ENCODE measurements at places on chromosomes 4 and X. TPM values are rescaled to one million over a fixed set of nuclear protein-coding genes. Genes with fewer than 3 reads are reported as not detected.
A peak's percentile ranks its signal among the peaks of the same experiment; 100 is the strongest.

- peak; percentile 75 for ATAC-seq
These were observed 63.8 kb upstream of the STS start for GRCh38 chrX:7083468-7084396.

- no peak for ATAC-seq
These were observed 447.1 kb downstream of the AFF2 start for GRCh38 chrX:148947399-148947975.

DNA sequence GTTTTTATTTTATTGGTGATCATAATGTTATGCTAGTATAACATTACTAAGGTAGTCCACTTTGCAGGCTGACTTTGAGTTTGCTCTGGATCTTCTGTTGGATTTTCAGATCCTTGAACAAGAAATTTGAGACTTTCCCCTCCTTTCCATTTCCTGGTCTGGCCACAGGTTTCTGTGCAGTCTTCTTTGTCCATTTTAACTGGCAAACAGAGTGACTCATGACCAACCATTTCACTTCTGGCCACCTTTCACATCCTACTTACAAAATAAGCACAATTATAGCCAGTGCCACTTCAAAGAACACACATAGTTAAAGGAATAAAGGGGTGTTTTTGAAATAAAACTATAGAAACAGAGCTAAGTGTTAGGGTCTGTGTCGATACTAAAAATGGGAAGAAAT lies 8.4 kb downstream of the ANK2 start:
- no peak for ATAC-seq

DNA sequence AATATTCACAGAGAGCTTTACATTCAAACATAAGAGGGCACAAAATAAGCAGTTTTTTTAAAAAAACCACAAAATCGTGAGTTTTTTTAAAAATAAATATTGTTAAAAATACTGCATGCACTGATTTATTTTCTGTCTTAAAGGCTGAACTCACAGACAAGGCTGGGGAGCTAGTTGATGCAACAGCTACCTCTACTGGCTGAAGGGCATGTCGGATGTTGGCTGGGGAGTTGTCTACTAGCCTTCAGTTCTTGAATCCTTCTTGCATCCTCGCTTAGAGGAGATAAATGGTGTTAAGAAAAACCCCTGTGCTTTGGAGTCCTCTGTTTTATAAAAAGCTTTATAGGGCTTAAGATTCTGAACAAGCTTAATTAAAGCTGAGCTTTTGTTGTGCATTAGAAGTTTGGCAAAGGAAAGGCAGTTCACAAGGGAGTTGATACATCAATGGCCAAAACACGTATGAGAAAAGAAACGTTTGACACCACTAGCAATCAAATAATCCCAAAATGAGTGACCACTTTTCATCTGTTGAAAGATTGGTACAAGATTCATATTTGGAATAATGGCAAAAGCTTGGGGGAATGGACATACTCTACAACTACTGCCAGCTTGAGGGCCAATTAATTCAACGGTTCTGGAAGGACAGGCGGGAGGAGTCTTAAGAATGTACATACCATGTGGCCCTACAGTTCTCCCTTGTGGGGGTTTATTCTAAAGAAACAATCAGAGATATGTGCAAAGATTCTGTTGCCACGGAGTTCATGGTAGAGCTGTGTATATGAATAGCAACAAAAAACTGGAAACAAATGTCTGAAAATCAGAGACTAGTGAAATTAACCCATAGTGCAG lies 94.7 kb downstream of the SEL1L3 start:
- ATAC-seq: peak; percentile 79

DNA sequence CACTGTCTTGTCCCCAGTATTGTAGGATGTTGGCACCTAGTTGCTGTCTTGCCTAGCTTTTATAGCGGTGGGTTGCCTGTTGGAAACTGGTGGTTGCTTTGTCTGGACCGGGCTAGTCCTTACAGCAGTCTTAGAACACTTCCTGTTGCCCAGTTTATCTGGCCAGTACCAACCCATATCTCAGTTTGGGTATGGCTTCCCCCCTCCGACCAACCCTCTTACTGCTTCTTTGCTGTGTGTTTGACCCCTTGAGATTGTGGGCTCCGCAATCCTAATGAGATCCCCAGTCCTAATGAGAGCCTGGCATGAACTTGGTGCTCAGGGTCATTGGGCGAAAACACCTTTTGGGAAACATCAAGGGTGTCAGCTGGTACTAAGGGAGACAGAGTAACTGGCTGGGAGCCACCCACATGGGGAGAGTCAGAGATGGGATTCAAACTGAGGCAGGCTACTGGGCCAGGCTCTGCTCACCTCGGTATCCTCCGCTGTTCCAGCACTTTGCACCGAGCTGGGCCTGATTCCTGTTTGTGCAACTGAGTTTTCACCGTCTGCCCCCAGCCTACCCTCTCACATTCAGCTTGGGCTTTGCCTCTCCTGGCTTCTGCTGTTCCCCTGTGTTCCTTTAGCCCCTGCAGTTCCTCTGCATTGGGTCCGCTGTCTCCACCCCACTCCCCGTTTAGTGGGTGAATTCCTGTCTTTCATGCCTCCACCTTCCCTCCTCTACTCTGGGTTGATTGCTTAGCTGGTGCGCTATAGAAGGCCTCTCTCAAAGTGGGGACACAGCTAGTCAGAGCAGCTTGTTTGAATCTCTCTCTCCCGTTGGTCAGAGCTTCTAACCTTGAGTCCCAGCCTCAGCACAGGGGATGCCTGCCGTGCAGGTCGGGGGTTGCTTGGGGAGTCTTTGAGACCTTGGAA lies 1.6 kb downstream of the TBC1D14 start:
- ATAC-seq: no peak

DNA sequence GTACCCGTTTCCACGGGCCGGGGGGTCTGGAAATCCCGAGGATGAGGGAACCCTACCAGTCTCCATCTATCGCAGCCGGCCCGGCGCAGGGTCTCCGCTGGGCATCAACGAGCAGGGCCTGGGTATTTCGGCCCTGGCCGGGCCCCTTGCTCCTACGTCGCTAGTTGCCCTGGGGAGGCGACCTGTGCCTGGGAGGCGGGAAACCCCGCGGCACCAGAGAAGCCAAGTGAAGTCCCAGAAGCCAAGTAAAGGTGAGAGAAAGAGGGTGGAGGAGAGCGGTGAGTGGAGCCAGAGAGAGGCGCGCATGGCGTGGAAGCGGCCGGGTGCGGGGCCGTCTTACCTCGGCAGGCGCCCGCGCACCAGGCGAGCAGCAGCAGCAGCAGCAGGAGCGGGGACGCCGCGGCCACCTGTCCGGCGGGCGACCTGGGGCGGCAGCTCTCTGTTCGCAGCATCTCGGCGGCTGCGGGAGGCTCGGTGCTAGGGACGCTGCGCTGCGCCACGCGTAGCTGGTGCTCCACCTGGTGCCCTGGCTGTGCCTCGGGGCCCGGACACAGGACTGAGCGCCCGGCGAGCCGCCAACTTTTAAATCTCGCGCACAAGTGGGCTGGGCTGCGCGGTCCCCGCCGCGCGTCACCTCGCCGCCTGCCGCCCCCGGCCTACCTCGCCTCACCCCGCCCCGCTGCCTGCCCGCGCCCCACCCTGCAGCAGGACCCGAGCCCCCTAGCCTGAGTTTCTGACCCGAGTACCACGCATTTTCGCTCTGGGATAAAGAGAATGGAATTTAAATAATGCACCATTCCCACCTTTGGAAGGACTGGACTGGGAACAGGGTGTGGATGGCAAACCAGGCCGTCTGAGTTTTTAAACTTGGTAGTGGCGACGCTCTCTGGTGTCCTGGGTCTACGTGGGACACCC lies at the start of gene NMU:
Gene NMU (minus strand): TSS at position 558 of the 915 bp plus-strand sequence. CDS start 106 bp downstream, at position 452.
- peak; percentile 97 for ATAC-seq

GRCh38 chr4:164442180-164442579 lies 311.8 kb upstream of the SMIM31 start:
- ATAC-seq: peak; percentile 87

DNA sequence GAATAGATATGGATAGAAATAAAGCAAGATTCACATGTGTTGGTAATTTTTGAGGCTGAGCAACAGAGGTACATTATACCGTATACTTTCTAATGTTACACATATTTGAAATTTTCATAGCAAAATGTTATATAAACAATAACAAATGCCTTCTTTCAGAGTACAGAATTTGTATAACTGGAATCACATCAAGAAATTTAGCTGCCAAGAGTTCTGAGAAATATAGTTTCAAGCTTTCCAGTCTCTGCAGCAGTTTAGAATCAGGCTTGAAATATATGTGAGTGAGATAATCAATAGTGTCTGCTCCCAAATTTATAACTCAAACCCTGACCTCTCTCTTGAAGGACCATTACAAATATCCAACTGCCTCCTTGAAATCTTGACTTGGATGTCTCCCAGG lies 23.8 kb downstream of the FAM184B start:
- ATAC-seq: no peak

DNA sequence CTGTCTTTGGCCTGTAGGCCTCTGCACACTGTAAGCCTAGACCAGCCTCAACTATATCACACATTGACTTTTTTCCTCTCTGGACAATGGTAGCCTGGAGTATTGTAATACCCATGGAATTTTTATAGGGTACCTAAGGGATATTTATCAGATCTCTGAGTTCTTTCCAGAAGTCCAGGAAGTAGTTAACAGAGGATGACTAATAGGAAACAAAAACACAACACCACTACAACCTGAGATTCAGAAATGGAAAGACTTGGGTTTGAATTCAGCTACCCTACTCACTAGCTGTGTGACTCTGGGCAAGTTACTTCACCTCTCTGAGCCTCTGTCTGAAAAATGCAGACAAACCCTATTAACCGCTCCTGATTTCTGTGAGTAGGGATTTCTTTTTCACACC lies 7.7 kb upstream of the STX18 start:
- no peak for ATAC-seq

GRCh38 chrX:37378830-37379229 lies 29.7 kb downstream of the PRRG1 start:
- ATAC-seq: no peak

DNA sequence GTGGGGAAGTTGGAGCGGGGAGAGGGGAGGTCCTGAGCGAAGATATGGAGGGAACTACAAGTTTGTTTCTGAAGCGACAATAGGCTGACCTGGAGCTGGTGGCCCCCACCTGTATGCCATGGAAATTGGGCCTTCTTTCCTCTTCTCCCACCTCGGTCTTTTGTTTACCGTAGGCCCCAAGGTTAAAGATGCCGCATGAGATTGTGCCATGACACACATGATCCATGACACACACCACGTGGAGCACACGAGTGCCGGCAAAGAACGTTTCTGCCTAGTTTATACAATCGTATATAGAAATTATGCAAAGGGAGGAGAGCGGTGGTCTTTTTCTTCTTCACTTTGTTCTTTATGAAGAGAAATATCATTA lies 408 bp downstream of the TMEM33 start:
- ATAC-seq: peak; percentile 50

- ATAC-seq: no peak
These were observed 165.3 kb upstream of the RPS6KA3 start for GRCh38 chrX:20432048-20432447.

GRCh38 chr4:153541456-153542096 lies 75.4 kb downstream of the TMEM131L start:
- no peak for ATAC-seq

Gene PASD1
- not detected for total RNA-seq

Gene UBE2A
- 44.7 TPM for total RNA-seq

Gene FAM241A
- 2.7 TPM for total RNA-seq

Gene SMR3B
- not detected for total RNA-seq

Gene ETDA
- not detected for total RNA-seq

Gene GAGE1
- not detected for total RNA-seq

Gene REELD1
- not detected for total RNA-seq

All from esophagus mucosa (tissue), 1 donor.